Lung microvascular endothelial cell (primary cell): ENCODE measurements at places on chromosomes 6 and 20. TPM values are rescaled to one million over a fixed set of nuclear protein-coding genes. Genes with fewer than 3 reads are reported as not detected.

DNA sequence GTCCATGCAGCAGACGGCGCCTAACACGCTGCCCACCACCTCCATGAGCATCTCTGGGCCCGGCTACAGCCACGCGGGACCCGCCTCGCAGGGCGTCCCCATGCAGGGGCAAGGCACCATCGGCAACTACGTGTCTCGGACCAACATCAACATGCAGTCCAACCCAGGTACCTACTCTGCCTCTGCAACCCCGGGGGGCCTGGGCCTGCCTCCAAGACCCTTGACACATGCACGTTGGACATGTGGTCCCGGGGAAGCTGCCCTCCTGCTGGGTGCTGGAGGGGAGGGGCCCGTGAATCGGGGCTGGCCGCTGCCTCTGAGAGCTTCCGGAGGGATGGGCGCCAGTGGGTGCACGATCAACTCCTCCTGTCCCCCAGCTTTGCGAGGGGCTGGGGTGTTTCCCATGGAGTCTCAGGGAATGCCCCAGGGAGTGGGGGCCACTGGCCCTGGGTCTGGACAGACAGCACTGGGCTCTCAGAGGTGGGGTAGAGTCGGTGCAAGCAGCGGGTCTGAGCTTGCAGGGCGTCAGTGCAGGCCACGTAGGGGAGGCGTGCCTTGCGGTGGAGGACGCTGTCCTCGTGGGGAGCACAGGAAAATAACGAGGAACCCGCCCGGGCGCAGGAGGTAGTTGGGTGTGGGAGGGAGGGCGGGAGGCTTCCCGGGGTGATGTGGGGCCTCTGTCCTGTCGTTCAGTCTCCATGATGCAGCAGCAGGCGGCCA is 19.4 kb downstream of the SS18L1 start:
- DNase-seq, result no peak

GRCh38 chr6:30322527-30323501 is 3.9 kb upstream of the TRIM39 start:
- no peak for DNase-seq

DNA sequence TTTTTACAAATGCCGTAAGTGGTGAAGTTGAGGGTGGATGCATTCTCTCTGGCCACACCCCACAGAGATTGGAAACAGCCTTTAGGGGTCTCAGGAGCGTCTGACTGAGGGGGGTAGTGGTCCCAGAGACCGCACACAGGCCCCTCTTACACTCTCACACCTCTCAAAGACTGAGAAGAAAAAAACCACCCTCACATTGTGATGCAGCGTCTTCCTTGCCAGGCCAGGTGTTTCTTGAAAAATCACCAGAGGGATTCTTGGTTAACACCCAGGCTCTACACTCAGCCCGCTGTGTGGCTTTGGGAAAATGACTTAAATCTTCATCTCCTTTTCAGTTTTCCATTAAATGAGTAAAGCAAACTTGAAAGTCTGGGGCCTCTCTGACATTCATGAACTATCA is 115.8 kb upstream of the SPTLC3 start:
- no peak for DNase-seq

DNA sequence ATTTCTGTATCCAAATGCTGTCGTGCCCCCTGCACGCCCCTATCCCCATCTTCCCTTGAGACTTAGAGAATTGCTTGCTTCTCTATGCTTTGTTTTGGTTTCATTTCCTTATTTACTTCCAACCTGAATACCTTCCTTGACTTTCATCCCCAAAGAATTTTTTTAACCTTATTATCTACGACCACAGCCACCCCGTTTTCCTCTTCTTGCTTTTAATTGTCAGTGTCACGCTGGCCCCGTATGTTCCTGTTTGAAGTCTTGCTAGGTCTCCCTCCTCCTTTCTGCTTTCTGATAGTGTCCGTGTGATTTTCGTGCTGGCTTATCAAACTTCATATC is 40.1 kb downstream of the RNF217 start:
- no peak for DNase-seq

The ZNF311 gene
- total RNA-seq, result under 0.01 and 0.22 TPM in 2 replicates

GRCh38 chr20:13790708-13791107 is 5.9 kb downstream of the NDUFAF5 start:
- no peak for DNase-seq

The C6orf58 gene
- total RNA-seq, result not detected in 2 replicates

The SYNCRIP gene
- total RNA-seq, result 40.5 and 43.5 TPM in 2 replicates

The NKAIN2 gene
- total RNA-seq, result not detected in 2 replicates

DNA sequence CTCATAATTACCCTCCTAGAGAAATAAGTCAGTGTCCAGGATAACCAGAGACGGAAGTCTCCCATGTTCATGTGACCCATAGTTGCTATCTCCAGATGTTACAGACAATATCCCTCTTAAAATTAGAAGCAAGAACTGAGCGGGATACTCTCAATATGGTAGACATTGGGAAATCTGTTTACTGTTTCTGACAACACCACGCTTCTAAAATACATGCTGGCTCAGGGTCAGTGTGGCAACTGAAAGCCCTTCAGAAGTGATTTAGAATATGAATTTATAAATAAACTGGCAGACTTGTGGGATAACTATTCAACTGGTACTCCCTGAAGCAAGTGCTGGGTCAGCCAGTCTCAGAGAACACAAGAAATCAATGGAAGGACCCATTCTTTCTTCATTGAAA is 108.6 kb downstream of the TASP1 start:
- DNase-seq, result no peak

The IMPG1 gene
- total RNA-seq, result not detected in 2 replicates

GRCh38 chr6:68649669-68650068 is 14.6 kb downstream of the ADGRB3 start:
- DNase-seq, result no peak

DNA sequence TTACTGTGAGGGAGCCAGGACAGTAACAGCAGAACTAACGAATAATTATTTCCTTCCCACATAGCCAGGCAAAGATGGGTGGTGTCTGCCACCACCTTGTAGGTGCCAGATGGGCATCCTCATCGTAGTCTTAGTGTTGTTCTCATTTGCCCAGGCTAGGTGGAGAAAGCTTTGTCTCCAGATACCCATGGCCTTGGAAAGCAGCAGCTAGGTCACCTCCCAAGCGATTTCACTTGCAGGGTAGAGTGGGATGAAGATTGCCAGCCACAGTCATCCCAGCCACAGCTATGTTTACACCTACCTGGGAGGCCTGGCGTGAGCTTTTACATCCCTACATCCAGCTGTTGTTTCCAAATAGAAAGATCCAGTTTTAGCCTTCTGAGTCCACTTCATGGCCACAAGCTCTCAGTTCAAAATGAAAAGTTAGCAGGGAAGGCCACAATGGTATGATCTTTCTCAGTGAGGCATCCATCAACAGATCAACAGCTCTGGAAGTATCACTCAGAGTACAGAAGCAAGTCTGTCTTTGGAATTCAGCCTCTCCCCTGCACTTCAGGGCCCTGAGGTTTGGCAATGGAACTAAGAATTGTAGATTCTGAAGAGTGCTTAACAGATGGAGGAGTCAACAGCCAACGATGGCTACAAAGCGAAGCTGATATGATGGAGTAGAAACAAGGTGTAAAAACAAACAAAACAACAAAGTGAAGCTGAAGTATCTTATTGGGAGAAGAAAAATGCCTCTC is 11.0 kb upstream of the SNRPC start:
- DNase-seq, result no peak

DNA sequence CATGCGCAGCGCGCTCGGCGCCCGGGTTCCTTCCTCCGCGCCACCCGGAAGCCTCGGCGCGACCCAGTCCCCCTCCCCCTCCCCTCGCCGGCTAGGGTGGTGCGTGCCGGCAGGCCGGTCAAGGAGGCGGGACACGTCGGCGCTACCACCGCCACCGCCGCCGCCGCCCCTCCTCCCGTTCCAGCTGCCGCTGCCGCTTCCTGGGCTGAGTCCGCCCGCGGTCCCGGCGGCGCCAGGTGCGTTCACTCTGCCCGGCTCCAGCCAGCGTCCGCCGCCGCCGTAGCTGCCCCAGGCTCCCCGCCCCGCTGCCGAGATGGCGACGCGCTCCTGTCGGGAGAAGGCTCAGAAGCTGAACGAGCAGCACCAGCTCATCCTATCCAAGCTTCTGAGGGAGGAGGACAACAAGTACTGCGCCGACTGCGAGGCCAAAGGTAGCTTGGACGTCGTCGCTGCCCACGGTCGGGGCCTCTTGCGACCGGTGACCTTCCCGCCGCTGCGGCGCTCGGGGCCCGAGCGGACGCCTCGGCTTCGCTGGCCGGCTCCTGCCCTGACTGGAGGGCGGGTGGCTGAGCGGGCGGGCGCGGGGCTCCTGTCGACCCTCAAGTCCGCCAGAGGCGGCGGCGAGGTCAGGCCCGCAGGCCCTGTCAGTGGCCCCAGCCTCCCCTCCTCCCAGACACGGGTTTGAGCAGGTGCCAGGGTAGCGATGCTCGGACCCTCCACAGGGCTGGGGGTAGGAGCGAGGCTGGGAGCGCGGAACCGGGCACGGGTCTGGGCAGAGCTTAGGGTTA is at the start of gene SMAP1:
TSS of gene SMAP1 (plus strand) at position 173 of the 788 bp plus-strand sequence. CDS start at position 314, 141 bp downstream.
- peak; percentile 89 for DNase-seq

The MROH8 gene
- total RNA-seq, result 0.65 and 0.79 TPM in 2 replicates

GRCh38 chr6:158697811-158698210 is 48.0 kb downstream of the SYTL3 start:
- DNase-seq, result no peak

DNA sequence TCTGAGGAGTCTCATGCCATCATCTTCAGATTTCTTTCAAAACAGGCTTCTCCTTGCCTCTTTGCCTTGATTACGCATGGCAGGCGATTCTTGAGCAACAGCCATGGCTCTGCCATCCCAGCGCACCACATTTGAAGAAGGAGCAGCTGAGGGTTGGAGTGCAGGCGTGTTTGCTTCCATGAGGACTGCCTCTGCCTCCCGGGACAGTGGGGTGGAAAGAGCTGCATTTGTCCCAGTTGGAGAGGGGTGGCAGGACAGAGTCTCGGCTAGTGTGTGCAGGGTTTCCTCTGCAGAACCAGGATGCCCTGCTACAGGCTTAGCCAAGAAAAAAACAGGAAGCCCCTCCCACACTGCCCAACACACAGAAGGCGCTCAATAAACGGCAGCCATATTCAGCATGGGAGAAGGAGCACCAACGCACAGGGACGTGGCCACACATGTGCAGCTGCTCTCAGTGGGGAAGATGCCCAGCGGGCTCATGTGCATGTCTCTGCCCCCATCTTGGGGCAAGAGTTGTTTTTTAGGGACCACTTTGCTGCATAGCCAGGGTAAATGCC is 36.6 kb downstream of the IRF4 start:
- DNase-seq, result no peak

GRCh38 chr6:151309619-151310018 is 69.9 kb downstream of the AKAP12 start:
- no peak for DNase-seq

The FOXQ1 gene
- total RNA-seq, result not detected in 2 replicates

The GJA1 gene
- 363 and 693 TPM in 2 replicates for total RNA-seq

GRCh38 chr6:31538805-31539400 is 2.9 kb downstream of the DDX39B start:
- no peak for DNase-seq

The CYP24A1 gene
- not detected in 2 replicates for total RNA-seq

DNA sequence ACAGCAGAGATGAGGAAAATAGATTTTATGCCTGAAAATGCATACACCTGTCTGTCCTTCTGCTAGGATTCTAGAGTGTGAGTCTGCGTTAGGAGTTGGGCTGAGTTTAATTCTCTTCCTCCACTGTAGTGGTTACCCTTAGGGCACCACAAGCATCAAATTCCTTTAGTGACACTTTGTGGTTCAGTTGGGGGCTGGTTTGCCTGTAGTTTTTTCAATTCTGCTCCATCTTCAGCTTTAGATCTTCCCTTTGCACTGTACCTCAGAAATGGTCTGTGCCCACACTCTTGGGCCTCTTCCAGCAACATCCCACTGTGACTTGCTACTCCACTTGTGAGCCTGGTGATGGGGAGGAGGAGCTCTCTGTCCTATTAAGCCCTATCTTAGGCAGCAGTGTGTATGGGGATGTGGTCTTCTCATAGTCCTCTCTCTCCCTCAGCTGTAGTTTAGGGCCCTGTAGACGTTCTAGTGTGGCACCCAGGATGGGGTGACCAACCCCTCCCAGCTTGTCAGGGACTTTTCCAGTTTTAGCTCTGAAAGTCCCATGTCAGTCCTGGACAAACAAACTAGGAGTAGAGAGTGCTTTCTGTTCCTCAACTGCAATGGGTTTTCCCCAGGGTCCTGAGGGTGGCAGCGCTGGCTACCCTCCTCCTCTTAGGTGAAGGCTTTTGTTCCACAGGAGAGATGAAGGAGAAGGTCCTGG is 19.7 kb upstream of the OGFRL1 start:
- DNase-seq, result no peak

The ERVFRD-1 gene
- total RNA-seq, result under 0.01 TPM in 1 of 2 replicates, not detected in the other

The MACROD2 gene
- under 0.01 and 0.40 TPM in 2 replicates for total RNA-seq

DNA sequence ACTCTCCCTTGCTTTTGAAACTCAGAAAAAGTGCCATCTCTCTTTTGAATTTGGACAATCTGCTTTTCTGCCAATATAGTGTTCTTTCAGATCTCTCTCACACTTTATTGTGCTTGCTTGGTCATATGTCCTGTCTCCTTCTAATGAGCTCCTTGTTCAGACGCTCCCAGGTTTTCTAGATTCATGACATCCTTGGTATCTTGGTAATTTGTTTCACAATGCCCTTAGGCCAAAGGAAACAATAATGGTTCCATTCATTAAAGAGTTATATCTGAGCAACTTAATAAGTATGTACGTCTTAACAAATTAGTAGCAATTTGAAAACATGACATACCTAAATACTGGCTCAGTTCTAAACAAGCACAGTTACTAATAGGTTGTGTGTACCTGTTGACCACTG is 293.4 kb upstream of the SPTLC3 start:
- no peak for DNase-seq

- DNase-seq, result no peak
Measured at GRCh38 chr6:80227545-80228105, 121.2 kb downstream of the BCKDHB start.

DNA sequence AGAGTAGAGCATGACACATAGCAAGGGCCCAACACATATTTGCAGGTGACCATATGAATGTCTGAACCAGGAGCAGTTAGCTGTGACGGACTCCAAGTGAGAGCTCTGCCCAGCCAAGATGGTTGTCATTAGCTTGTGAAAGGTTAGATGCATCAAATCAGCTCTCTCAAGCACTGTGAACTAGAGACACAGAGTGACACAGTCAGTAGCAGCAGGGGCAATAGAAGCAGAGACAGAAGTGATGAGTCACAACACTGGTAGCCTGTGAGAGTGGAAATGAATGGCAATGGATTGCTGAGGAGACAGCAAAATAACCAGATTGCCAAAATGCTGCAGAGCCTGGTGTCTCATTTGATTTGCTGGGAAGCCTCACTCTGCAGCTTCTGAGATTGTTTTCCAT is 558.9 kb downstream of the PKHD1 start:
- DNase-seq, result no peak

DNA sequence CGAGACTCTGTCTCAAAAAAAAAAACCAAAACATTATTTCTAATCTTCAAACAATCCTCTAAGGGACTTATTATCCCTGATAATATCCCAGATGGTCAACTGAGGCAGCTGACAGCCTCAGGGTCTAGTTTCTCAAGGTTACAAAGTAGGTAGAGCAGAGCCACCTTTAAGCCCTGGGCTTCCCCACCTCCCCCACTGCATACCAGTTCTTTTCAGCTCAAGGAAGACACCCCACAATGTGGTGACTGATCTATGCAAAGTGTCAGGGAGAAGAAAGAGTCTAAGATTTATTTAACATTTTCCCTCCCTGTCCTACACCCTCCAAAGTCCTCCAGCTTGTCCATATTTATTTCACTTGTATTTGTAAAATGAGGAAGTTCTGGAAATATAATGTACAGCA is 60.5 kb upstream of the VGLL2 start:
- DNase-seq, result no peak

- DNase-seq, result no peak
Measured at GRCh38 chr20:1536893-1537730, 20.4 kb downstream of the SIRPD start.

- DNase-seq, result no peak
Measured at GRCh38 chr20:48064929-48065328, 279.6 kb upstream of the SULF2 start.

GRCh38 chr6:36912586-36912985 is 26.8 kb downstream of the C6orf89 start:
- no peak for DNase-seq

GRCh38 chr20:3203315-3204123 is 963 bp downstream of the DDRGK1 start:
- peak; percentile 40 for DNase-seq
